D721Med (cell line): ENCODE measurements at places on chromosomes 4 and X.

GRCh38 chr4:116480546-116480945, 604.8 kb downstream of the TRAM1L1 start:
- no peak for DNase-seq

- no peak for DNase-seq
Measured at GRCh38 chr4:41012293-41012692, 202.0 kb downstream of the APBB2 start.

GRCh38 chrX:37993837-37994619, 12.3 kb upstream of the SYTL5 start:
- DNase-seq: no peak

GRCh38 chr4:145061318-145061920, 36.6 kb downstream of the ANAPC10 start:
- DNase-seq: no peak
